ENCODE measurements at places on chromosomes 1 and 21.

- DNase-seq = no peak
Observed at GRCh38 chr1:8551613-8552489, 233.9 kb downstream of the SLC45A1 start.

DNA sequence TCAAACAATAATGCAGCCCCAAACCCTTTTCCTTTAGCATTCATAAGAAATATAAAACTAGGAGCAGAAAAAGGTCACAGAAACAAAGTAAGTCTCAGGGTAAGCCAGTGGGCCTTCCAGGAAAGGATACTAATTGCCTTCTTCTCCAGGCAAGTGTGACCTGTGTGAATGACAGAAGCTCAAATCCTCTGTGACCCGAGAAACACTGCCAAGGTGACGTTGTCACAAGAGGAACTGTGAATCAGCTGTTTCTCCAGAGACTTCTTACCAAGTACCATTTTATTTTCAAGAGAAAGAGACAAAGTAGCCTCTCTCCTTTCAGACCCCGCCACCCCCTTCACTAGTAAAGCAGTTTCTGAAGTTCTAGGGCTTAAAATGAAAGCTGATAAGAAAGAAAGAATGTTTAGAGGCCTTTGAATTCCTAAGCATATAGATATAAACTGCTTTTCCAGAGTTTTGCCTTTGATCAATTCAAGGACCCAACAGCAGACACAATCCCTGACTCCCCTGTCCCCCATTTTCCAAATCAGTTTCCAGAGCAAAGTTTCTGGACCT is 155.6 kb downstream of the NUF2 start:
- DNase-seq = no peak

DNA sequence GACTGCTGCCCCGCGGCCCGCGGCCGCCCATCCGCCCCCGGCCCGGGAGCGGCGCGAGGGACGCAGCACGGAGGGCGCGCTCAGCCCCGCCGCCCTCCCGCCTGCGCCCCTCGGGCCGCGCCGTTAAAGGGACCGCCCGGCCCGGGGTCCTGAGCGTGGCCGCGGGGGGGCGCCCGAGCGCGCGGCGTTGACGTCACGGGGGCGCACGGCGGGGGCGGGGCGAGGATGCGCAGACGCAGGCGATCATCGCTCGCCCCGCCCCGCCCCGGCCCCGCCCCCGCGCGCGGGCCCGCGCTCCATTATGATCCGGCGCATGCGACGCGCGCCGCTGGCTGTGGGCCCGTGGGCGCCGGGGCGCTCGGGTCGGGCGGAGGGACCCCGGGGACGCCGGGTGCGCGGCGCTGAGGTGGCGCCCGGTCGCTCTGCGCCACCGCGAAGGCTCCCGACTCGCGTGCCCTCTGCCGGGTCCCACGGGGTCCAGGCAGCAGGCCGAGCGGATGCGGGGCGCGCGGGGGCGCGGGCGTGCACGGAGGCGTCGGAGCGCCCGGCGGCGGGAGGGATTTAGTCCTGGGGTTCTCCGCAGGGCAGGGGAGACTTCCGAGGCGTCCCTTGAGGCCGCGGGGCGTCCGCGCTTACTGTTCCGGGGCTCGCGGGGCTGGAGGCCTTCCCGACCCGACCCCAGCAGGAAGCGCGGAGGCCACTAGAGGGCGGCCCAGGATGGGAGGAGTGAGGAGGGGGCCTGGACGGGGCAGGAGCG is at the start of gene DVL1:
TSS of gene DVL1 (minus strand) at position 163 of the 757 bp plus-strand sequence. CDS start 353 bp downstream, outside the sequence.
- DNase-seq = peak; percentile 86

- no peak for DNase-seq
Observed at GRCh38 chr1:224429616-224430326, 4.8 kb downstream of the WDR26 start.

- no peak for DNase-seq
Observed at GRCh38 chr1:153746174-153746573, 18.3 kb downstream of the INTS3 start.

DNA sequence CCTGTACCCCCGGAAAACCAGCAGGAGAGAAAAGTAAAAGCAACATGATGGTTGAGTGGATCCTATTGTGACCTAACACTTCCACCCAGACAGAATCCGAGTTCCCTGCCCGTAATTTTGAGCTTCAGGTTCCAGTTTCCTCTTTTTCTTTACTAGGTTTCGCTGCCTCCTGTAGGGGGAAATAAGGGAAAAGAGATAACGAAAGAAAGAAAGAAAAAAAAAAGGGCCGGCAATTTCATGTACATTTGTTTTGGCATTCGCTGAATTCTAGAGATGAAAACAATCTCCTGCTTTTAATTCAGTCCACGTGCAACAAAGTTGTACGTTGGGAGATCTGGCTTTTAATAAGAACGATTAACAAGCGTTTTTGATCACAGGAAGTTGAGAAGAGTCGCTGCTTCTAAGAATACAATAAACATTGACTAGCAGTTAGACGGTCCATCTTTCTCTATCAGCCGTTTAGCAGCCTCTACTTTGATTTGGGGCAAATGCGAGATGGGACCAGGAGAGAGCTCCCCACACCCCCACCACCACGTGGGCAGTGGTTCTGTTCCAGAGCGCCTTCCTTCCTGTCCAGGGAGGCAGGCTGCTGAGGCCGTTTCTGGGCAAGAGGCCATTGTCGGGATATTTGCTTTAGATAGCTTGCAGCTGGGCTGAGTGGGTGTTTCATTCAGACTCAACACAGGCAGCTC is 155.9 kb upstream of the RUNX1 start:
- peak; percentile 10 for DNase-seq

- no peak for DNase-seq
Observed at GRCh38 chr1:111201275-111202090, 1.0 kb upstream of the DENND2D start.

- no peak for DNase-seq
Observed at GRCh38 chr1:158830074-158830677, 975 bp upstream of the MNDA start.

GRCh38 chr1:18161690-18162089 is 54.1 kb downstream of the IGSF21 start:
- DNase-seq = no peak

GRCh38 chr1:147494998-147495580 is 46.2 kb upstream of the BCL9 start:
- DNase-seq = peak; percentile 45

- DNase-seq = no peak
Observed at GRCh38 chr1:64962441-64962840, 3.9 kb downstream of the JAK1 start.

DNA sequence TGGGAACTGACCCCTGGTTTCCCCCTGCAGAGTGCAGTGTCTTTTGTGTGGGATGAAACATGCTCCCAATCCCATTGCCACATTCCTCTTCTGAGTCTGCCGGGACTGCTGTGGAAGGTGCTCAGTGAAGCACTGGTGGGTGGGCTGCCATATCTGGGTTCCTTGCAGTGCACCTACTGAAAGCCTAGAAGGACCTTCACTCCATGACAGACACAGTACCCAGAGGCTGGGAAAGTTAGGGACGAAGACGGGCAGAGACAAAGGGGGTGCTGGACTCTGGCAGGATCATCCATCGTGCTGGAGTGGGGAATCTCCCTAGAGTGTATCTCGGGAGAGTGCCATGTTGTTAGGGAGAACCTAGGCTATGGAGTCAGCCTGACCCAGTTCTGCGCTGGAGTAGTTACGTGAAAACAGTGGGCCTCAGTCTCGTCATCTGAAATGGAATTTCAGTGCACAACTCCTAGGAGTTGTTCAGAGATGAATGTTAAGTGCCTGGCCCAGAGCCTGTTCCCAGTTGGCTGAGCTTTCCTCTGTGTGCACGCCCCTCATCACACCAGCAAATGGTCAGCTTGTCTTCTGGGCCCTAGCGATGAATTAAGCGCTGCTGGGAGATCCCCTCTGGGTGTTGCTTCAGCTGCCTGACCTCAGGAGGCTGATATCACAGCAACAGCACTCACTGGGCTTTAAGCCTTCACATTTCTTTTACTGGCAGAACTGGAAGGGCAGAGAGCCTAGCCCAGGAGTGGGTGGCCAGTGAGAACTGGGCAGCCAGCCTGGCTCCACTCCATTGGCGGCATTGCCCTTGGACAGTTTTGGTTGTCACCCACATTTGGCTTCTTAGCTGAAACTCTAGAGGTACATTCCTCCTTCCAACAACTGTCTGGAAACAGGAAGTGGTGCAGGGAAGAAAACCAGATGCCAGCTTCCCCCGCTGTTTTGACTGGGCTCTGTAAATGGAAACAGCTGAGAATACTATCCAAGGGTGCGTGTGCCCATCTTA is 479.8 kb upstream of the VAMP3 start:
- DNase-seq = no peak

DNA sequence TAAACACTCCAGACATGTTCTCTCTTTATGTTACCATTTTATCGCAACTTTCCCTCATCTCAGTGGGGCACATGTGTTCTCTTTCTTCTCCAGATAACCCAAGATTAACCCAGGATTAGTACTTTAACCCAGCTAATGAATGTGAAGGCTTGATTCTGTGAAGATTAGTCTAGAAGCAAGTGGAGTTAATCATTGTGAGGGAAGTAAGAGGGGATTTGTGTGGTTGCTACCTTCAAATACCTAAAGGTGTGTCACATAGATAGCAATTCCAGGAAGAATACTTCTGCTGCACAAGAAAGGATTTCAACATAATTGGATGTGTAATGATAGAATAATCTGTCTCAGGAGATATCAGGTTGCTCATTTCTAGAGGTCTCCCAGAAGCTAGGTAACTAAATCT is 327.1 kb downstream of the PBX1 start:
- DNase-seq = no peak

DNA sequence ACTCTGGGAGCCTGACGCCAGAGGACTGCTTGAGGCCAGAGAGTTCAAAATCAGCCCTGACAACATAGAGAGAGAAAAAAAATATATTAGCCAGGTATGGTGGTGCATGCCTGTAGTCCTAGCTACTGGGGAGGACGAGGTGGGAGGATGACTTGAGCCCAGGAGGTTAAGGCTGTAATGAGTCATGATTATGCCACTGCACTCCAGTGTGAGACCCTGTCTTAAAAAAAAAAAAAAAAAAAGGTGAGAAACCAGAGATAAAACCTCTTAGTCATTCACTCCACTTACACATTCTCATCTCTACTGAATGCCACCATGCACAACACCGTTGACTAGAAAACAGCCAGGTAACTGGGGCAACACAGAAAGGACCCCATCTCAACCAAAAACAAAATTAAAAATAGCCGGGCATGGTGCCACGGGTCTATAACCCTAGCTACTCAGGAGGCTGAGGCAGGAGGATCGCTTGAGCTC is 178.1 kb downstream of the SLC45A1 start:
- DNase-seq = peak; percentile 40

DNA sequence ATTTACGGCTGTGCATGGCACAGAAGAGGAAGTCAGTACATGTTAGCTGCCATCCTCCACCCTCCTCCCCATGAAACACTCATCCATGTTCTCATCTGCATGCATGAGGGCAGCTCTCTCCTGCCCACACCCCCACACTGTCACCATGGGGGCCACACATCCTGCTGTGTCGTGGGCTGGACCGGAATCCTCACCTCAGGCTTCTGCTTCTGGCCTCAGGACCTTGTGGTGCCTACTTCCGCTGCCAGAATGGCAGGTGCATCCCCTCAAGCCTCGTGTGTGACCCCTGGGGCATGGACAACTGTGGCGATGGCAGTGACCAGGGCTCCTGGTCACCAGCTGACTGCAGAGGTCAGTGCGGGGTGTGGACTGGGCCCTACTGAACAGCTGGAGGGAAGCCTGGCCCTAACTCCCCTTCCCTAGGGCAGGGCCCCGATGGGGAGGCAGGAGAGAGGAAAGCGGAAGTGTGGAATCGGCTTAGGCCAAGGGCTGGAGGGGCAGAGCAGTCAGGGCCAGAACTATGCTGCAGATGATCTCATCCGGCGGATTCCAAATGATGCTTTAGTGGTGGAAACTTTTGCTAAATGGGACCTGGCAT is 3.8 kb downstream of the LDLRAD2 start:
- peak; percentile 28 for DNase-seq

DNA sequence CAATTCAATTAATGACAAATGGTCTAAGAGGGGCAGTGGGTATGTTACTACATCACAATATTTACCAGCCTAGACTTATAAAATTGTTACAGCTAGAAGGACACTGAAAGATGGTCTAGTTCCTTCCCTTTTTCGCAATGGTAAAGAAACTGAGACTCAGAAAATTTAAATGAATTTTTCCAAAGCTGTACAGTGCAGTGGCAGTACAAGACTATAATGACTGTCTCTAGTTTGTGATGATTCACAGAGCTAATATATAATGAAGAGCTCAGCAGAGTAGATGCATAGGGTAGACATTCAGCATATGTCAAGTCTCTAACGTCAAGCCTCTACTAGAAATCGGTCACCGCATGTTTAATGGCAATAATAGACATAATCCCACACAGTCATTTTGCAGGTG is 4.6 kb downstream of the PLPP3 start:
- DNase-seq = no peak

GRCh38 chr1:104266612-104267011 is 516.9 kb downstream of the AMY1C start:
- DNase-seq = no peak

GRCh38 chr1:204894606-204895005 is 23.9 kb downstream of the NFASC start:
- DNase-seq = no peak

DNA sequence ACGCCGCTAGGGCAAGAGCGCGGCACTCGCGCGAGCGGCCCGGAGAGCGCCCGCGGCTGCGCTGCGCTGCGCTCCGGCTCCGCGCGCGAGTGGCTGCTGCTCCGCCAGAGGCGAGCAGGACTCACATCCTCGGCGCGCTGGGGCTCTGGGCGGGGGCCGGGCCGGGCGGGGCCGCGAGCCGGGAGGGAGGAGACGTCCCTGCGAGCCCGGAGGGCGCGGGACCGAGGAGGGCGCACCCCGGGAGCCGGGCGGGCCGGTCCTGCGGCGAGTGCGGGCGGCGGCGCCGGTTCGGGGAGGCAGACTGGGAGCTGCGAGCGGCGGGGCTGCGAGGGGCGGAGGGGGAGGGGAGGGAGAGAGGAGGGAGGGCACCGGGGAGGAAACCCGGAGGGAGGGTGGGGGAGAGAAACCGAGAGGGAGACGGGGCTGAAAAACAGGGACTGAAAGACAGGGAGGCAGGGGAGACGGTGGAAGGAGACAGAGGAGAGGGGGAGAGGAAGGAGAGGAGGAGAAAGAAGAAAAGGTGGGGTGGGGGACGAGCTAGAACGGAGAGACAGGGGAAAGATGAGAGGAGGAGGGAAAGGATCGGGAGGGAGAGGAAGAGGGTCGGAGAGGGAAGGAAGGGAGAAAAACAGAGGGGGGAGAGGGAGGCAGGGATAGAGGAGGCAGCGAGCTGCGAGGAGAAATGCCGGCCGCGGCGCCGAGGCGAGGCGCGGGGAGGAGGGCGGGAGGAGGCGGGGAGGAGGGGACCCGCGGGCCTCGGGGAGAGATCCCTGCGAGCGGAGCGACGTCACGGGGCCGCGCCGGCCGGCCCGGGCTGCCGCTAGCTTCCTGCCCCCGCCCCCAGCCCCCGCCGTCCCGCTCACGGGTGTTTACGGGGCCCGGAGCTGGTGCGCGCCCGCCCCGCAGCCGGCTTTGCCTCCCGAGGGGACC is at the start of gene CAMK2N1:
TSS of gene CAMK2N1 (minus strand) at position 684 of the 930 bp plus-strand sequence. CDS start 831 bp downstream, outside the sequence.
- DNase-seq = peak; percentile 19

Data from immature natural killer cell (primary cell).